ENCODE measurements at places on chromosomes 2 and 18.

DNA sequence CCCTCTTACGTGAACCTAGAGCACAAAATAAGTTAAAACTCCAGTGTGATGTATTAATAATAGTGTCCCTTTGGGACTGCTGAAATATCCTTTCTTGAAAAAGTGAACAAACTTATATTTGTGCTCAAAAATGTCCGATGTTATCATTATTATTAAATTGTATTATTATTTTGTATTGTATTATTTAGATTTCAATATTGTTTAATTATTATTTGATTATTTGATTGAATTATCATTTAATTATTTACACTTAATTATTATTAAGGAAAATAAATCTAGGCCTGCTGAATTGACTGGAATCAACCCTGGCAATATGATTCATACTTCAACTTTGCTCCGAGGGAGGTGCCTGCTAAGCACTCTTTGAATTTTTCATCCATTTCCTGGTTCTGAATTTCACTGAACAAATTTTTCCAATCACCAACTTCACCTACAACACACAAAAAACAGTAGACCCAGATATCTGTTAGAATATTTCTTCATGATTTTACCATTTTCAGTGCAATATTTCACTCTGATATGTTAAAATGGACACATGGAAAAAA, 10.9 kb upstream of the EIF2AK2 start:
- no peak for DNase-seq

DNA sequence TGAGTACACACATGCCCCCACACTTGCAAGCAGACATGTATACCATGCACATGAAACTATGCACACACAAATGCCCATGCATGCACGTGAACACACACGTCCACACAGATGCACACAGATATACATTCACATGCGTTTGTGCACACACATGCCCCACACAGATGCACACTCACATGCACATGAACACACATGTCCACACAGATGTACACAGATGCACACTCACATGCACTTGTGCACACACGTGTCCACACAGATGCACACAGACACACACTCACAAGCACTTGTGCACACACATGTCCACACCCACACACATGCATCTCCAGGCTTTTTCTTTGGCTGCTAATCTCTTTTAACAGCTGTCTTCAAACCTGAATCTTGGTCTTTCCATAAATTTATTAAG, 31.1 kb downstream of the SNTG2 start:
- DNase-seq, result no peak

DNA sequence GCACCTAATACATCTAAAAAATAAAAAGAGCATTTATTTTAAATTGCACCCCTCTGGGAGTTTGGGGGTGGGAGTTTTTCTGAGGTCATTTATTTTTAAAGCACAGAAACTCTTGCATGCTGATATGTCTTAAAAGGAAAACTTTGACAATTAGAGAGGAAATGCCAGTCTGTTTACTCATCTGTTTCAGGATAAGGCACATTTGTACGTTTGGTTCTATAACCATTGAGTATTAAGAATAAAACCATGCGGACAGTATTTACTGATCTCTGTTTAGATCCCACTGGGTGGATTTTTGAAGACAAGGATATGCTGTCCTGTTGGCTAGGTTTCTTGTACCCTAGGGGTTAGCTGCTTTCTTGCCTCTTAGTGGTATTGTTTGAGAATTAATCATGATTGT, 122.9 kb downstream of the TANC1 start:
- DNase-seq, result no peak

DNA sequence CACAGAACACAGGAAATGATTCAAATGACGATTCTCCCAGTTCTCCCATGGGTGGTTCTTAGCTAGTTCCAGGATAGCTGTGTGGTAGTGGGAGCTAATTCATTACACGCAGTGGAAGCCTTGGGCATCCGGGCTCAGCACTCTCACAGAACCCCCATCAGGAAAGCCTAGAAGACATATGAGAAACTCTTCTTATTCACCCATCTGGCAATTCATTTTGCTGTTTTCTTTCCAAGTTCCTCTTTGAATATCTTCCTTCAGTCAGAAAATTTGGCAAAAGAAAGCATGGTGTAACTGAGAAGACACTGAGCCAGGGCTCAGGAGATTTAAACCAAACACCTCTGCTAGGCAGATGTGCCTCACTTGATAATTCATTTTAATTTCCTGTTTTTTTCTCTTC, 85.2 kb upstream of the FN1 start:
- no peak for DNase-seq

DNA sequence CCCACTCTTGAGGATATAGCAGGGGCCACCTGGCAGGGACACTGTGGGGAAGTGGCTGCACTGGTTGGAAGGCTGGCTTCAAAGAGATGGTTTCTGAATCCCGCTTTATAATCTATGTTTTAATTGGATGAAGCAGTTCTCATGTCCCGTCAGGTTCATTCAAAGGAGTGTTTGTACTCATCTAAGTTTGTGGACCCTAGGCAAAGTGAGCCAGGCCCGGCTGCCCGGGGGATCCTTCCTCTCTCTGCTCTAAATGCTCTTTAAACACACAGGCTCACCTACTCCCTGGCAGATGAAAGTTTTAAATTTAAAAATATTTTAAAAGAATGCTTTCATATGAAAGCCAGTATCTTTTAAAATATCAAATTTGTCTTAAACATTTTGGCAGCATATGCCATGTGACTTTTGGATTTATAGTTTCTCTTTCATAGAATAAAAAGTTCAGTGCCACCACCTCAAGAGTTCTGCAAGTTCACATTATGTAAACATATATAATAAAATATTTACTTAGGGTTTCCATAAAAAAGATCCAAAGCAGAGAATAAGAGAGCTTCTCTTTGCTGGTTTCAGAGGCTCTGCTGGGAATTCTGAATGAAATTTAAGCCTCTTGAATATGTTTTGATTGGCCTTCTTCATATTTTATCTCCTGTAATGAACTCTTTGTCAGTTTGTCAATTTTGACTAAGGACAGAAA, 143.5 kb upstream of the ALPP start:
- no peak for DNase-seq

DNA sequence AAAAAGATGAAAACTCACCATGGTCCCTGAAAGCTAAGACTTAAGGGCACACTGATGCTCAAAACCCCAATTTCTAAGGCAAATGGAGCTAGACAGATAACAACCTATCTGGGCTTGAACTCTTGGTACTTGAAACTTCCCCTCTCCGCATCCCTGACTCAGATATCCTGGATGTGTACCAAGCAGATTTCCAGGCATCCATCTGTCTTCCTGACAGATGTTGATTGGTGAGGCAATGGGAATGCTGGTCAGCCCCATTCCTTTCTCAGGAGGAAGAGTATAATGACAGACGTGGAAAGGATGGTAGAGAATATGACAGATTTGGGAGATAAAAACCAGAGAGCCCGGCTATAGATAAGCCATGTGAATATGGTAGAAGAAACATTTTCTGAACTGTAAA, 69.2 kb downstream of the ADD2 start:
- DNase-seq, result no peak

DNA sequence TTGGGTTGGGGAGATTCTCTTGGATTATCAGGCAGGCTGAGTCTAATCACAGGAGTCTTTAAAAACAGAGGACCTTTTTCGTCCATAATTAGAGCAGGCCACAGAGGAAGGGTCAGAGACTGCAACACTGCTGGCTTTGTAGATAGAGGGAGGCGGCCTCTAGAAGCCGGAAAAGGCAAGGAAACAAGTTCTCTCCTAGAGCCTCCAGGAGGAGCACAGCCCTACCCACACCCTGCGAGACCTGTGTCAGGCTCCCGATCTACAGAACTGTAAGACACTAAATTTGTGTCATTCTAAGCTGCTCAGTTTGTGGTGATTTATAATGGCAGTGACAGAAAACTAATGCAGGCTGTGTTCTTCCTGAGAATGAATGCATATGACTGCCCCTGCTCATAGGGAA, 15.3 kb downstream of the ID2 start:
- no peak for DNase-seq

Data from mesenteric fat pad (tissue), 1 donor.